Stomach (tissue), 19 donors: ENCODE measurements at places on chromosomes 6 and 20. TPM values are rescaled to one million over a fixed set of nuclear protein-coding genes. Genes with fewer than 3 reads are reported as not detected.

DNA sequence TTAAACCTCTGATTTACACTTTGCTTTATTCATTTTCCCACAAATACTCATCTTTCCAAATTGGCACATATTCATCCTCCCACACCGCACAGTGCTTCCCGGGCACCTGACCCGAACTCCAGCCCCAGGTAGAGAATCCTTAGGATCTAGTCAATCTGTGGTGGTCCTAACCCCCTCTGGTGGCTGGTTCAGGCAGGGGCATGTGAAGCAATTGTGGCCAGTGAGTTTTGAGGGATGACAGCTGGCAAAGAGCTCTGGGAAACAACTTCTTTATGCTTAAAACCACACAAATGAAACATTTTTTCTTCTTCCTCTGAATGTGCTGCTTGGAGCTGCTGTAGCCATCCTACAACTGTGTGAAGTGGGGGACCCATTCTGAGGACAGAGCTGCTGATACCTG is 54.7 kb downstream of the ELOVL5 start:
- H3K36me3 ChIP-seq, result no peaks in the 10 kb centered on the region
- H3K27ac ChIP-seq, result no peak overlapping the region
- H3K27me3 ChIP-seq, result no peaks in the 10 kb centered on the region

DNA sequence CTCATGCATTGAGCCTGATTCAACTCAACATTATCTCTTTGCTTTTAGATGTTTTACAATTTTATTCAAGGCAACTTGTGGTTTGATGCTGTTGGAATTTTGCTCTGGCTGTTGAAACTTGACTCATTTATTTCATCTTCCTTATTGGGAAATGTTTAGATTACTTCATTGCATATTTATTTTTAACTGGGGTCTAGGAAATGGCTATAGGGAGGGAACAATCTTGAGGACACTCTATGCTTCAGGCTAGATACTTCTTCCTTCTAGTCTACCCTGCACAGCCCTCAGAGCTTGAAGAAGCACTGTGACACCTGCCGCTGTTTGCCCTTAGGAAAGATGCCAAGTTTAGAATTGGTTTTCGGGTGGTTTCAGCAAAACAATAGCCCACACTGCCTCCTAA is 183.4 kb downstream of the ADGRG6 start:
- no peak overlapping the region for H3K4me3 ChIP-seq
- no peaks in the 10 kb centered on the region for H3K4me1 ChIP-seq

GRCh38 chr6:14791526-14791925 is 454.3 kb upstream of the JARID2 start:
- H3K27me3 ChIP-seq, result no peaks in the 10 kb centered on the region
- no peaks in the 10 kb centered on the region for H3K4me1 ChIP-seq
- no peak overlapping the region for H3K4me3 ChIP-seq
- DNase-seq, result no peak

DNA sequence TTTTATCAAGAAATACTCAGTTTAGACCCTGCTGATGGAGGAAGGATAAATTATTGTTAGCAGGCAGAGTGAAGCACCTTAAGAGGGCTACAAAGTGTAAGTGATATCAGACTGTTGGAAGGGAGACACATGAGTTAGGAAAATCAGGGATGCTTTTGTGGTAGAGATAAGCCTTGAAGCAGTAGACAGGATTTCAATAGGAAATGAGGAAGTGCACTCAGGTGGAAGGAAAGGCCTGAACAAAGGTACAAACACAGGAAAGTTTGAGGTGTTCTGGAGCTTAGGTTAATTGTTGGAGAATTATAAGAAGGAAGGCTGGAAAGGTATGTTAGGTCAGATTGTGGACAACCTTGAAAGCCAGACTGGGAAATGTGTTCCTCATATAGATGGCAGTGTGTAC is 7.6 kb downstream of the CYB5R4 start:
- H3K4me3 ChIP-seq, result no peak overlapping the region
- DNase-seq, result no peak
- peaks cover 7% of the 10 kb centered on the region for H3K4me1 ChIP-seq
- H3K27me3 ChIP-seq, result no peaks in the 10 kb centered on the region
- peaks cover 39% of the 10 kb centered on the region for H3K36me3 ChIP-seq

Gene EPHA7
- polyA plus RNA-seq, result 0.56 TPM
